ENCODE measurements at places on chromosomes 6 and 20.

GRCh38 chr6:163545370-163545769 is 130.9 kb downstream of the QKI start:
- DNase-seq: no peak

- no peak for DNase-seq
These were observed 210.1 kb upstream of the HDDC2 start for GRCh38 chr6:125511809-125512396.

- DNase-seq: no peak
These were observed 183.2 kb downstream of the DLL1 start for GRCh38 chr6:170107606-170108222.

GRCh38 chr6:98845211-98846020 is 11.0 kb downstream of the POU3F2 start:
- peak; percentile 80 for DNase-seq

- DNase-seq: peak; percentile 75
These were observed 112.0 kb upstream of the COL21A1 start for GRCh38 chr6:56359201-56359899.

DNA sequence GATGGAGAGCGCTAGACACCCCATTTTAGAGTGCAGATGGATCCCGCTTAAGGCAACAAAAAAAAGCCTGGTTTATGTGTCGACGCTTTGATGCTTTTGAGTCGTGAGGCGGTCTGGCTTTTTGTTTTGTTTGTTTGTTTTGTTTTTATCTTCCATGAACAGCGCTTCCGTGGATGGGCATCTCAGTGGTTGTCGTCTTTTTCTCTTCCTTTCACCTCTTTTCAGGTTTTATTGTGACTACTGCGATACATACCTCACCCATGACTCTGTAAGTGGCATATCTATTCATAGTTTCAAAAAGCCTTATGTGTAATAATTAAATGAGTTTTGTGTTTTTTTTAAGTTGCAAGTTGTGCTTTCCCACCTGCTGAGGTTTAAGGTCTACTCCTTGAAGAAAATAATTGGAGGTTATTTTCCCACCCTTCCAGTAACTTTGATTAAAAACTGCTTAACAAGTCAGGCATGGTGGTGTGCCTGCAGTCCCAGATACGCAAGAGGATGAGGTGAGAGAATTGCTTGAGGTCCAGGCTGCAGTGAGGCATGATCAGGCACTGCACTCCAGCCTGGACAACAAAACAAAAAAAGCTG is 476 bp downstream of the SNRPC start:
- no peak for DNase-seq

GRCh38 chr20:52469128-52469527 is 277.5 kb upstream of the ZFP64 start:
- DNase-seq: no peak
